Right lung (tissue), 10 donors: ENCODE measurements at places on chromosomes 13 and 19.

GRCh38 chr13:75372923-75373841, 108.8 kb downstream of the TBC1D4 start:
- DNase-seq, result no peak

DNA sequence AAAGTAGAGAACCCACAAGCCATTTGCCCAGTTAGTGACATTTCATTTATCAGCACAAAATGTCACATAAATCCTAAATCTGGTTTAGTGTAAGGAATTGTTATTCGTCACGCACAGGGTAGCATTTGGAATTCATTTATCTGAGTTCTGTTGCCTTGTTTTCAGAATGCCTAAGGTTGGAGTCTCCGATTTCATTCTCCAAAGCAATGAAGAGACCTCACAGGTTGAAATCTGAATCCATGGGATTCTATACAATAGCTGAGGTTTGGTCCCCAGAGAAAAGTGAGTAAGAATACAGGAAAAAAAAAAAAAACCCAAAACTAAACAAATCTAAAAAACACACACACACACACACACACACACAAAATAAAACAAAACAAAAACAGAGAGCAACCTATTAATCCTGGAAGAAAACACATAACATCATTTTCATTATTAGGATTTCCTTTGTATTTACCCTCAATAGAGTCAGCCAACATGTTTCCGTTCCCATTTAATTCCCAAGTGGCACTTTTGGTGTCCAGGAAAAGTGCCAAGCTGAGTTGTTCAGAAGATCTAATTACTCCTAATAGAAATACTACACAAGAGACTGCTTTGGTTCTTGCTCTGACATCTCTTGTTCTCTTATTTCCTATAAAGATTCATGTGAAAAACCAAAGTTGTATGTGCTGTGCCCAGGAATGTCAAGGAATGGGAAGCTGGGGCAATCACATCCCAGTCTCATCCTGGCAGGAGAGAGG, 36.2 kb upstream of the LRCH1 start:
- no peak for DNase-seq

GRCh38 chr13:82011355-82011754, 1670.4 kb upstream of the SPRY2 start:
- no peak for DNase-seq

GRCh38 chr13:50410921-50411746, 395.9 kb downstream of the KCNRG start:
- no peak for DNase-seq

DNA sequence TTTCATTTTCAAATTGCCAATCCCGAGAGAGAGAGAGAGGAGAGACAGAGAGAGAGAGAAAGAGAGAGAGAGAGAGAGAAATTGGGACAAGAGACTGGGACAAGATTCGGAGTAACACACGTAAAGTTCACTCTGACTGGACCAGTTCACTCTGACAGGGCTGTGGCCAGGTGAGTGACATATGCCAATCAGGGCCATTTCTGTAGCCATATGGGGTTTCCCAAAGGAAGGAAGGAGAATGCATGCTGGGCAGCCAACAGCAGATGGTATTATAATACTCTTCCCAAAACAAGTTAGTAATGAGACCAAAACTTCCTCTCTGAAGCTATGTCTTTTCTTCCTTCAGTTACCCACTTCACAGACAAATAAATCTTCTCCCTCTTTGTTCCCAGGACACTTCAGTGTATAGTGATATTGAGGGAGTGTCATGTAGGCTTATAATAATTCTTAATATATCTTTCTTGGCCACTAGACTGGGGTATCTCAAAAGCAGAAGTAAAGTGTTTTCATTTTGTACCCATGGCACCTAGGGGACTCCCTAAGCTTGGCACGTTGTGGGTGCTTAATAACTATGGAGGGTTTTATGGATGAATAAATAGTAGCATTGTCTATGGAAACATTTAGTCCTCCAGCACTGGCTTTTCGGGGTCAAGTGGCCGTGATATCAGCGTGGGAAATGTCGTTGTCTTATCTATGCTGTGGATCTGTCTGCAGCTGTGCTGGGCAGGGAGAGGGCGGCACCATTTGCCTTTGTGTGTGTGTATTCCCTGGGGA, 51.6 kb downstream of the SERP2 start:
- DNase-seq, result no peak
